ENCODE measurements at places on chromosomes 2 and 18. TPM values are rescaled to one million over a fixed set of nuclear protein-coding genes. Genes with fewer than 3 reads are reported as not detected.

GRCh38 chr2:177287814-177288213 is 23.3 kb upstream of the NFE2L2 start:
- no peak overlapping the region for H3K27ac ChIP-seq
- no peaks in the 10 kb centered on the region for H3K36me3 ChIP-seq
- no peaks in the 10 kb centered on the region for H3K4me1 ChIP-seq
- no peak overlapping the region for H3K4me3 ChIP-seq
- H3K27me3 ChIP-seq: no peaks in the 10 kb centered on the region
- DNase-seq: no peak

GRCh38 chr2:127615511-127616166 is 30.3 kb upstream of the GPR17 start:
- no peak for DNase-seq
- H3K27me3 ChIP-seq: no peaks in the 10 kb centered on the region
- H3K4me3 ChIP-seq: no peak overlapping the region
- no peaks in the 10 kb centered on the region for H3K4me1 ChIP-seq

DNA sequence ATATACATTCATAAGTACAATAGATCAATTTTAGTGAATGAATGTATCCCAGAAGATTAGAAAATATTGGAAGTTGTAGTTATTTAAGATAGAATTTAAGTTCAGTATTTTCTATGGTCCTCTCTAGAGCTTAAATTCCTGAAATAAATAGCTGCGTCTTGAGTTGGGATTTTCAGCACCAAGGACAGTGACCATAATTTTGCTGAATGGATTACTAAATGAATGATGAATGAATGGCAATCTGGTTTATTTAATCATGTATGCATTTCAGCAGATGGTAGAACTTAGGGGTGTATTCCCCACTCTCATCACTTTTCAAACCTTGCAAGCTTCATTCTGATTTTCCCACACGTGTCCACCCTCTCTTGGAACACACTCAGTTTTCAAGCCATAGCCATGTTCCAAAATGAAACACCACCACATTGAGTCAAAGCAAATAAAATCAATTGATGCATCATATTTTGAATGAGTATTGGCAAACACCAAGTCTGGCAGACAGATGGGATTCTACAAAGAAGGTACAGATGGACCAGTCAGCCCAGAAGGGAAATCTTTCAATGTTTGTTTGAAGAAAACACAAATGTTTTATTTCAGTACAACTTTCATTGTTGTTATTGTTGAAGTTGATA is 362.2 kb upstream of the NXPH2 start:
- no peaks in the 10 kb centered on the region for H3K27me3 ChIP-seq
- no peaks in the 10 kb centered on the region for H3K36me3 ChIP-seq

DNA sequence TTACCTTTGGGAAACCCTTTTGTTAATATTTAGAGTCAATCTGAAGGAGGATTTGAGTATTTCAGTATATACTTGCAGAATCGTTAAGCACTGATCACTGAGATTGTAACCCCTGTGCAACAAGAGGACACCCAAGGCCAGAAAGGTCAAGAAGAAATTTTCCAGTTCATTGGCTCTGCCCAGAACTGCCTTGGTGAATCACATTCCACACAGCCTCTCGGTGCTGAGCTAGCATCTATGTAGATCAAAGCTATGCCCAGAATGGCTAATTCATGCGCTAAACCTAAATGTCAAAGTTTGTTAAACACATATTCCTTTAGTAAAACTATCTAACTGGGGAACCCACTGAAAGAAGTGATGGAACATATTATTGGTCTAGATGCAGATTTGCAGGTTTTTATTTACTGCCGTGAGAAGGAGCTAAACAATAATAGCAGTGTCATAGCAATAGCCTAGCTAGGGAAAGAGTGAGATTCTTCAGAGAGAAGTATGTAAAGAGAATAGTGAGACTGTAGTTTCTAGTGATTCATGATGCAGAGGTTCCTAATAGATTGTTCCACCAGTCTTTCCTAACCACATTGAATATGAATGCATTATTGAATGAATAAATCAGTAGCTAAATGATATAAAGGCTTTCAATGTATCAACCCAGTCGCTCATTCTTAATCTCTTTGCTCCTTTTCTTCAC is 423.2 kb upstream of the CRIM1 start:
- no peak for DNase-seq
- H3K27me3 ChIP-seq: no peaks in the 10 kb centered on the region
- no peaks in the 10 kb centered on the region for H3K36me3 ChIP-seq
- no peaks in the 10 kb centered on the region for H3K4me1 ChIP-seq
- H3K27ac ChIP-seq: no peak overlapping the region

GRCh38 chr2:62112179-62112578 is 83.7 kb upstream of the B3GNT2 start:
- H3K4me1 ChIP-seq: peaks cover 14% of the 10 kb centered on the region
- DNase-seq: no peak
- H3K27me3 ChIP-seq: no peaks in the 10 kb centered on the region
- no peaks in the 10 kb centered on the region for H3K36me3 ChIP-seq

- H3K27me3 ChIP-seq: no peaks in the 10 kb centered on the region
- no peaks in the 10 kb centered on the region for H3K36me3 ChIP-seq
- no peaks in the 10 kb centered on the region for H3K4me1 ChIP-seq
- DNase-seq: no peak
- no peak overlapping the region for H3K4me3 ChIP-seq
- H3K27ac ChIP-seq: no peak overlapping the region
Observed at GRCh38 chr2:214724741-214725140, 84.7 kb downstream of the BARD1 start.

DNA sequence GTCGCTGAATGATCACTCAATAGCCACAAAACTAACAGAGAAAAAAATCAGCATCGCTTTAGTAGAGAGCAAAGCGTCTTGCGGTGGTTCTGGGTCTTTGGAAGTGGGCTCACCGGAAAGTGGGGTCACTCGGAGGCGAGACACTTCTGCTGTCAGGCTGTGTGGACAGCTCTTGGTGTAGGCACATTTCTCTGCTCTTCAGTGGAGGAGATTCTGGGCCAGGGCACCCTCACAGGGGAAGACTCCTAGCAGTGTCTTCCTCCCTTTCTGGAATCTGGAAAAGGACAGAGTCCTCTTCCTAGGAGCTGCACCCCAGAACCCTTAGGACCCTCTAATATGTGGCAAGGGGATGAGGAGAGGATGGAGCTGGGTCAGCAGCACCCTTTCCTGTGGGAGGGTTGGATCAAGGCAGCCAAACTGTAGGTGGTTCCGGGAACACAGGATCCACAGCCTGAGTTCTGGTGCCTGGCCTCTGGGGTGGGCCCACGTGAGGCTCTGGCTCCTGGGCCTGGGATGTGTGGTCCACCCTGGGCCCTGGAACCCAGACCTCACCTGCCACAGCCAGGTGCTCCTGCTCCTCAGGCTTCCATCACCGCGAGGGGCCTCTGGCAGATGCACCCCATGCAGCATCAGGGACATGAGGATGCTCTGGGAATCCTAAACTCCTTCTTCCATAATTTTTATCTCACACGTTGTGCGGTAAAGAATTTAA is 25.1 kb downstream of the GPR35 start:
- H3K4me1 ChIP-seq: no peaks in the 10 kb centered on the region
- DNase-seq: no peak
- no peaks in the 10 kb centered on the region for H3K36me3 ChIP-seq
- H3K27me3 ChIP-seq: no peaks in the 10 kb centered on the region

The PELI1 gene
- 6.3 TPM for total RNA-seq

The CDK15 gene
- total RNA-seq: 0.52 TPM

- H3K4me1 ChIP-seq: peaks cover 9% of the 10 kb centered on the region
- H3K27ac ChIP-seq: no peak overlapping the region
- no peaks in the 10 kb centered on the region for H3K36me3 ChIP-seq
- DNase-seq: no peak
Observed at GRCh38 chr2:172998547-172999272, 76.9 kb upstream of the MAP3K20 start.

The UGT1A9 gene
- total RNA-seq: not detected

The IL36G gene
- not detected for total RNA-seq

DNA sequence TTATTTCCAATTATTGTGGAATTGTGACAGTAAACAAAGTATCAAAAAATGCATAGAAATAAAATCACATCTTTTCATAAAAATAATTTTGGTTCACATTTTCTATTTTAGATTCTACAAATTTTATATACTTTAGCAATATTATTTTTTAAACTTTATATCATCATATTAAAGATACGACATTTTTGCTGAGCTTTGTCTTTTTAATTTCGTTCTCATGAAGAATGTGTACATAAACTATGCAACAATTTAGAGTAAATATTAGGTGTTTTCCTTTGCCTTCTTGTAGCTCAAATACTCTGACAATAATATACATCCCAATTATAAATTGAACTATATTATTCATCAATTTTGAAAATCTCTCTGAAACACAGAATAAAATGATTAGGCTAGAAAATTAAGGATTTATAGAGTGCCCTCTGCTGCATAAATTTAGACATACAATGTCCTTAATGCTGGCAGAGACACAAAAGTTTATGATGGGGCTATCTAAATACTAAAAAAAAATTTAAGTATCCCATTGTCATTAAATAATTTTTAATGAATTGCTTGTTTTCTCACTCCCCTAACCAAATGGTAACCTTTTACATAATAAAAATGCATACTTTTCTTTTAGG is 45.7 kb downstream of the CCDC102B start:
- H3K36me3 ChIP-seq: no peaks in the 10 kb centered on the region
- no peaks in the 10 kb centered on the region for H3K27me3 ChIP-seq
- H3K4me3 ChIP-seq: no peak overlapping the region
- no peaks in the 10 kb centered on the region for H3K4me1 ChIP-seq

The EPB41L3 gene
- 25.1 TPM for total RNA-seq

The LBX2 gene
- total RNA-seq: 7.6 TPM

GRCh38 chr2:188527141-188527540 is 235.5 kb downstream of the GULP1 start:
- no peak overlapping the region for H3K4me3 ChIP-seq
- H3K27me3 ChIP-seq: no peaks in the 10 kb centered on the region
- no peak overlapping the region for H3K27ac ChIP-seq
- no peak for DNase-seq

- no peak overlapping the region for H3K27ac ChIP-seq
- H3K27me3 ChIP-seq: no peaks in the 10 kb centered on the region
- no peak overlapping the region for H3K4me3 ChIP-seq
- no peak for DNase-seq
- no peaks in the 10 kb centered on the region for H3K36me3 ChIP-seq
- no peaks in the 10 kb centered on the region for H3K4me1 ChIP-seq
Observed at GRCh38 chr2:8421658-8422449, 260.0 kb upstream of the ID2 start.

- H3K4me3 ChIP-seq: no peak overlapping the region
- H3K27ac ChIP-seq: peak overlapping the region; percentile 84
- peak; percentile 11 for DNase-seq
- no peaks in the 10 kb centered on the region for H3K36me3 ChIP-seq
- no peaks in the 10 kb centered on the region for H3K27me3 ChIP-seq
Observed at GRCh38 chr2:20612925-20613916, 37.7 kb downstream of the HS1BP3 start.

The RGPD8 gene
- total RNA-seq: 19.7 TPM

DNA sequence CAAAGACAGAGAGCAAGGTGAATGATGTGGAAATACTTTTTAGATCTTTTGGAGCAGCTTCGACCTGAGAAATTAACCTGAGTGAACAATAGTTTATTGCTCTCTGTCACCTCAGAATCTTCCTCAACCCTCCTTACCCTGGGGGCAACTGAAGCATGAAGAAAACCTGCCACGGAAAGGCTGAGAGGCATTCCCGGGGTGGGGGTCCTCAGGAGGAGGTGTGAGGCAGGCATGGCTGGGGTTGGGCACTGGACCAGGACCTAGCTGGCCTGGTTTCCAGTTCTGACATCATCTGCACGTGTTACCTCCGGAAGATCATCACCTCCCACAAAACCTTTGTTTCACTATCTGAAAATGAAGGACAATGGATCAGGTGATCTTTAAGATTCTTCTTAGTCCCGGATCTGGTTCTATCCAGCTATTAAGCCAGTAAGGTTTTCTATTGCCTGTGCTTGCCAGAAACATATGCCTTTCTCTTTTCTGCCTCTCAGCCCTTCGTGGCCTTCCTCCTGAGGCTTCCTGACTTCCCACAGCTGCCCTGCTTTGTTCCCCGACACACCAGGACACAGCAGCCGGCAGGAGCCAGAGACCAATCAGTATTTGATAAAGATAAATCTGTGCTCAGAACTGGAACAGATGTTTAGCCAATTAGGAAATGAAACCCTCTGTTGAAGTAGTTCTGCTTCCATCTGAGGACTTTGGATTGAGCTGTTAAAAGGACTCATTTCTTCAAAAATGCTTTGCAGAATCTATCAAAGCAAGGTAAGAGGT is 232.5 kb downstream of the TDRD15 start:
- H3K36me3 ChIP-seq: no peaks in the 10 kb centered on the region
- H3K4me3 ChIP-seq: no peak overlapping the region

The RNF125 gene
- total RNA-seq: 4.9 TPM

- H3K27ac ChIP-seq: no peak overlapping the region
- no peaks in the 10 kb centered on the region for H3K36me3 ChIP-seq
- DNase-seq: no peak
- H3K4me1 ChIP-seq: peaks cover 7% of the 10 kb centered on the region
Observed at GRCh38 chr2:112688086-112688880, 32.5 kb upstream of the NT5DC4 start.

DNA sequence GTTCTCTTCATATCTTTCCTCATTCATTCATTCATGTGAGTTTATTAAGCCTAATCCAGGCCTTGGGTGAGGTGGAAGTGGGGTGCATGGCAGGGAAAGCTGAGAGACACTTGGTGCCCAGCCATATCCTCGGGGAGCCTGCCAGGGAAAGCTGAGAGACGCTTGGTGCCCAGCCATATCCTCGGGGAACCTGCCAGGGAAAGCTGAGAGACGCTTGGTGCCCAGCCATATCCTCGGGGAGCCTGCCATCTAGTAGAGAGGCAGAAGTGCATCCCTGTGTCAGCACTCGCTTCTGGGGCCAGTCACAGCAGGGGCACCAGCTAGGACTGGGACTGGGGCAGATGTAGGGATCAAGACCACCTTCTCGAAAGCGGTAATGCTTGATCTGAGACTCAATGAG is 39.4 kb downstream of the DDX18 start:
- no peak overlapping the region for H3K4me3 ChIP-seq
- no peaks in the 10 kb centered on the region for H3K4me1 ChIP-seq
- no peaks in the 10 kb centered on the region for H3K27me3 ChIP-seq
- H3K36me3 ChIP-seq: no peaks in the 10 kb centered on the region
- H3K27ac ChIP-seq: no peak overlapping the region

DNA sequence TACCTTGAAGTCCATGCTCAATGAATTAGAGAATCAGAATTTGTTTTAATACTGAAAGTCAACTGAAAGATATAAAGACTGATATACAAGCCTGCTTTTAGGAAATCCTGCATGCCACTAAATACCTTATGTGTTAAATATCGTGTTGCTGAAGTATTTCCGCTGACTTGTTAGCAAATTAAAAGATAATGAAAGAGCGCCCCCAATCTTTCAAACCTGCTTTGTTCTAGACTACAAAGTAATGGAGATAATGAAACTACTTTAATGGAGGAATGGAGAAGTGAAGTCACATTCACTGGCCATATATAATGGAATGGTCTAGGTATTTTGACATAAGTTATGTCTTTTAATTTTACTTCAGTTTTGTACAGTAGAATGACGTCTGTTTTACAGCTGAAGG is 95.7 kb downstream of the ASXL3 start:
- H3K27ac ChIP-seq: no peak overlapping the region
- H3K27me3 ChIP-seq: no peaks in the 10 kb centered on the region
- no peak for DNase-seq
- peaks cover 15% of the 10 kb centered on the region for H3K4me1 ChIP-seq
- H3K4me3 ChIP-seq: no peak overlapping the region
- no peaks in the 10 kb centered on the region for H3K36me3 ChIP-seq

- no peaks in the 10 kb centered on the region for H3K27me3 ChIP-seq
- H3K4me1 ChIP-seq: no peaks in the 10 kb centered on the region
- no peaks in the 10 kb centered on the region for H3K36me3 ChIP-seq
- peak; percentile 25 for DNase-seq
- H3K4me3 ChIP-seq: no peak overlapping the region
- no peak overlapping the region for H3K27ac ChIP-seq
Observed at GRCh38 chr2:96159084-96159830, 14.0 kb upstream of the DUSP2 start.

The KIAA2012 gene
- not detected for total RNA-seq

The SLC23A3 gene
- 3.1 TPM for total RNA-seq

Measured in body of pancreas (tissue), 4 donors.